ENCODE measurements at places on chromosomes 3 and 15. TPM values are rescaled to one million over a fixed set of nuclear protein-coding genes. Genes with fewer than 3 reads are reported as not detected.

DNA sequence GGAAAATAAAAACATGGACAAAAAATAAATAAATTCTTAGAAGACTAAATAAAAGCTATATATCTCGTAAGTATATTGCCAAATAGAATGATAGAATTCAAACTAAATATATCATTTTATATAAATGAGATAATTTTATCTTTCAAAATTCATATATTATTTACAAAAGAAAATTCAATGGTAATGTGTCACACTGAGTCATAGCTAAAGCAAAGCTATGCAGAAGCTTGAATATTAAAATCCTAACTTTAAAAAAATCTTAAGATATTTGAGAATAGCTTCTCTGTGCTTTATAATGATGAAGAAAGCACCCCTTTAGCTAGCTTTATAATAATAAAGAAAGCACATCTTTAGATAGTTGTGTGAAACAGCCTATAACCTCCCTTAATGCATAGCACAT lies 1010.8 kb downstream of the OTOL1 start:
- DNase-seq: no peak

DNA sequence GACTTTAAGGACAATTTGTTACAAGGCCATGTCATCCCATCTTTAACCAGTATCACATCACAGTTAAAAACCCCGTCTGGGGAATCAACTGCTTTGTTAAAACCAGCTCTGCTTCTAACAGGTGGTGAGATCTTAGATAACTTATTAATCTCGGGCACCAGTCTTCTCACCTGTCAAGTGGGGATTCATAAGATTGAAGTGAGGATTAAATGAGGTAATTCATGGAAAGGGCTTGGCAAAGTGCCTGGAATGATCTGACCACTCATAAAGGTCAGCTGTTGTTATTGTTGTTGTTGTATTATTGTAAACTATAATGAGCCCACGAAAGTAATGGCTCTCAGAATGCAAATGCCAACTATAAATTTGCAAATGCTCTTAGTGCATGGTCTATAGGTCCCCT lies 30.1 kb upstream of the SLC24A5 start:
- DNase-seq: peak; percentile 49

GRCh38 chr3:64400706-64401105 lies 175.4 kb upstream of the PRICKLE2 start:
- no peak for DNase-seq

DNA sequence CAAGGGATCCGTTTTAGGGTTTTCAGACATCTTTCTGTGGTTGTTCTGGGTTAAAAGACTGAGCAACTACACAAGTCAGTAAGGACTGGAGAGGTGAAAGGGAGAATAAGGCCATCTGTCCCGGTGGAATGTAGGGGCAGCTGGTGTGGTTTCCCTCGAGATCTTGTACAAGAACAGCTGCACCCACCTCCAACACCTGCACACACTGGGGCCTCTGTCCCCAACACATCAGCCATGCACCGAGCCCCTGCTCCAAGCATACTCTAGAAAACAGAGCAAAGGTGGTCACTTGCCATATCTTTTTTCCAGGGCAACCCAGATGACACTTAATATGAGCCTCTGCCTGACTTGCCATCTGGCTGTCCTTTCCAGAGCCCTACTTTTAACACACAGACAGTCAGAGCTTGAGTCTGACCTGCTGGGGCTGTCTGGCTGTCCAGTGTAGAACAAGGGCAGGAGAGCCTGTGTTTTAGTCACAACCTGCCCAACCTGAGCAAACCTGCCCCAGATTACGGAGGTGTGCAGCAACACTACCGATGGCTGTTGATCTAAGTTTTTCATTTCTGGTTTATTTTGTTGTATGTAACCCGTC lies 12.2 kb downstream of the MAN2A2 start:
- DNase-seq: peak; percentile 98

GRCh38 chr15:36344887-36345286 lies 234.5 kb upstream of the CDIN1 start:
- DNase-seq: no peak

GRCh38 chr3:126034481-126035361 lies 49.2 kb downstream of the SLC41A3 start:
- DNase-seq: no peak

DNA sequence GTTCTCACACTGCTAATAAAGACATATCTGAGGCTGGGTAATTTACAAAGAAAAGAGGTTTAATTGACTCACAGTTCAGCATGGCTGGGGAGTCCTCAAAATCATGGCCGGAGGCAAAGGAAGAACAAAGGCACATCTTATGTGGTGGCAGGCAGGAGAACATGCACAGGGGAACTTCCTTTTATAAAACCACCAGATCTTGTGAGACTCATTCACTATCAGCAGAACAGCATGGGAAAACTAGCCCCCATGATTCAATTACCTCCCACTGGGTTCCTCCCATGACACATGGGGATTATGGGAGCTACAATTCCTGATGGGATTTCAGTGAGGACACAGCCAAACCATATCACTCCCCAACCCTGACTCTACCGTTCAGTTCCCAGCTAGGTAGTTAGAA lies 59.7 kb upstream of the MINAR1 start:
- no peak for DNase-seq

- no peak for DNase-seq
Observed at GRCh38 chr3:127820826-127821313, 1.4 kb downstream of the MGLL start.

- DNase-seq: peak; percentile 76
Observed at GRCh38 chr3:64685800-64686445, 1.9 kb downstream of the ADAMTS9 start.

DNA sequence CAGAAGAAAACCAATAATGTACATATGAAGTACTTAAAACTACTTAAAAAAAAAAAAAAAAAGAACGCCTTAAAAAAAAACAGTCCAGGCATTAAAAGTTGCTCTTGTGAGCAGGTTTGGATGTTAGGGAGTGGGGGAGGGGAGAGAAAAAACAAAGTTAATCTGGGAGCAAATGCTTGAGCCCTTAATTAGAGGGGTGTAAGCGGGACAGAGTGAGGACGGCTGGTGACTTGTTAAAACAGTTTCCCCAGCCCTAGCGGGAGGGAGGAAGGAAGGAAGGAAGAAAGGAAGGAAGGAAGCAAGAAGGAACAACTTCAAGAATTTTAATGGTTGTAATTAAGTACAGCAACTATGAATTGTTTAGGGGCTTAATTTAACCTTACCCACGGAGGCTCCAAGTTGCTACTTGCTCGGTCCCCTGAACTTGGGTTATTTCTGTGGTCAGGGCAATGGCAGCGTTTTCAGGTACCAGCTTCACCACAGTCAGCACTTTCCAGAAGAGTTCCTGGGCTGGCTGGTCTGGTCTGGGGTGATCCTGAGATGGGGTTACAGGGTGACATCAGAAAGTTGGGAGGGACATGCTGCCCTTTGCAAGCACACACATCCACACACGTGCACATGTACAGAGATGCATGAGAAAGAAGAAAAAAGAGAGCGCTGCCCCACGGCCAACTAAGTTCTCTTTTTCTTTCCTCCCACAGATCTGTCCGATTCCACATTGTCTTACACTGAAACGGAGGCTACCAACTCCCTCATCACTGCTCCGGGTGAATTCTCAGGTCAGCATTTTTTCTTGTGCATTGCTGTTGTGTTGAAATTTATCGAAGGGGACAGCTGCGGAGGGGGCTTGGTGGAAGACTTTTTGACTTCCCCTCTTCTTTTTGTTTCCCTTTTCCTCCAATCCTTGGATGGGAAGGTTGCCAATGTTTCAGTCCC lies 14.0 kb downstream of the SMAD6 start:
- DNase-seq: peak; percentile 55

Gene NAALADL2
- total RNA-seq: 1.2 TPM
